ENCODE measurements at places on chromosomes 16 and 17. TPM values are rescaled to one million over a fixed set of nuclear protein-coding genes. Genes with fewer than 3 reads are reported as not detected.

- DNase-seq: no peak
Observed at GRCh38 chr17:29699283-29699682, 76.6 kb upstream of the CORO6 start.

DNA sequence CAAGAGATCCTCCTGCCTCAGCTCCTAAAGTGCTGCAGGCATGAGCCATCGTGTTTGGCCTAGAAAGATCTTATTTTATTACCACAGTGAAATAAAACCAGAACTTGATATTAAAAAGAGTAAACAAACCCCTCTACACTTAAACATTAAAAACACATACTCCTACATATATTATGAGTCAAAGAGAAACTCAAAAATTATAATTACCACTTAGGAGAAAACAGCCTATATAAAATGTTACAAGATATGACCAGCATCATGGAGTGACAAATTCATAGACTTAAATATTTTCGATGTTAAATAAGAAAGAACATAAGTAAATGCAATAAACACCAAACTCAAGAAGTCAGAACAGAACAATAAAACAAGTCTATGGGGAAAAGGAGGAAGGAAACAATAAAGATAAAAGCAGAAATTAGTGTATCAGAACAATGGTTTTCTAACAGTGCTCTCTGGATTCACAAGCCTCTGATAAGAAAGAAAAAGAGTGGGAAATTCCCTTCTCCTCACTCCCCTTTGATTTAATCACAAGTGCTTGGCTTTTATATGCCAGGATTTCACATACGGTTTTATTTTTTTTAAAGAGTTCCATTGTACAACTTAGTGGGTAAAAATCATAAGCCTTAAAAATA is 23.0 kb downstream of the SKAP1 start:
- DNase-seq: no peak

- DNase-seq: no peak
Observed at GRCh38 chr17:50203604-50204345, 2.3 kb upstream of the COL1A1 start.

DNA sequence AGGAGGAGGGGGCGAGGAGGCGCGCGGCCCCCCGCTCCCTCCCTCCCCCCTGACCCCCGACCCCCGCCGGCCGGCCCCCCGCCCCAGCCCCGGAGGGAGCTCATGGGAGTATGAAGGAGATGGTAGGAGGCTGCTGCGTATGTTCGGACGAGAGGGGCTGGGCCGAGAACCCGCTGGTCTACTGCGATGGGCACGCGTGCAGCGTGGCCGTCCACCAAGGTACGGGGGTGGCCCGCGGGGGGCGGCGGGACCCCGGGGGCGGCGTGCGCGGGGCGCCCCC is 390 bp downstream of the MLLT6 start:
- DNase-seq: peak; percentile 81

GRCh38 chr17:33012522-33013033 is 20.9 kb downstream of the SPACA3 start:
- peak; percentile 35 for DNase-seq

DNA sequence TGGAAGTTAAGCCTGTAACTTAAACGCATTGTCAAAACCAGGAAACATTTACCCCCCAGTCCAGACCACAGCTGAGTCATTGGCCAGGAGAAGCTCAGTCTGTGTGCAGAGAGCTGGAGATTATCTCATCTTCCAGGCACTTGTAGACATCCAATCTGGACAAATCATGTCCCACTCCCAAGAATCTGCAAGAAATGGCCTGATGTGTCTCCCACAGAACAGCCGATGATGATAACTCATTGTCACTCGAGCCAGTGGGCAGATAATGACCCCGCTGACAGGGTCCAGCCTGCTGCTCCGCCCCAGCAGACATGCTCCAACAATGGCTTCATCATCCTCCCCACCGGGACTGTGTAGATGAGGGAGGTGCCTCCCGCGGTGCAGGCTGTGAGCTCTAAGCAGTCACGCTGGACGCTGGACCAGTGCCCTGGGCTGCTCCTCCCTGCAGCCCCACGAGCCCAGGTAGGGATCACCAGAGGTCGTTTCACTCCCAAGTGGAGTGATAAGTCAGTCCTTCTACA is 322.5 kb downstream of the C16orf95 start:
- DNase-seq: peak; percentile 53

DNA sequence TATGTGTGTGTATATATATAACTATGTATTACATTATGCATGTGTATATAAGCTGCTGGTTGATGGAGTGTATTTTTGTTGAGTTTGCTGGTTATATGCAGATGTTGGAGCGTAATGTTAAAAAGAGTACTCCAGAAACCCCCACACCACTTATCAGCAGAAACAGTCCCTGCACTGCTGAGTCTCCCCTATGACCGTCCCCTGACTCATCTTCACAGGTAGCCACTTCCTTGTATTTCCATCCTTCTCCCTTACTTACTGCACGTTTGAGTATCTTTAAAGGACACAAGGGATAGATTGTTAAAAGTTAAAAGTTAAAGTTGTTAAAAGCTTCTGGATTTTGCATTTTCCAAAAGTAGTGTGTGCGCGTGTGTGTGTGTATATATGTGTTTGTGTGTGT is 853.9 kb upstream of the EEF2KMT start:
- no peak for DNase-seq

DNA sequence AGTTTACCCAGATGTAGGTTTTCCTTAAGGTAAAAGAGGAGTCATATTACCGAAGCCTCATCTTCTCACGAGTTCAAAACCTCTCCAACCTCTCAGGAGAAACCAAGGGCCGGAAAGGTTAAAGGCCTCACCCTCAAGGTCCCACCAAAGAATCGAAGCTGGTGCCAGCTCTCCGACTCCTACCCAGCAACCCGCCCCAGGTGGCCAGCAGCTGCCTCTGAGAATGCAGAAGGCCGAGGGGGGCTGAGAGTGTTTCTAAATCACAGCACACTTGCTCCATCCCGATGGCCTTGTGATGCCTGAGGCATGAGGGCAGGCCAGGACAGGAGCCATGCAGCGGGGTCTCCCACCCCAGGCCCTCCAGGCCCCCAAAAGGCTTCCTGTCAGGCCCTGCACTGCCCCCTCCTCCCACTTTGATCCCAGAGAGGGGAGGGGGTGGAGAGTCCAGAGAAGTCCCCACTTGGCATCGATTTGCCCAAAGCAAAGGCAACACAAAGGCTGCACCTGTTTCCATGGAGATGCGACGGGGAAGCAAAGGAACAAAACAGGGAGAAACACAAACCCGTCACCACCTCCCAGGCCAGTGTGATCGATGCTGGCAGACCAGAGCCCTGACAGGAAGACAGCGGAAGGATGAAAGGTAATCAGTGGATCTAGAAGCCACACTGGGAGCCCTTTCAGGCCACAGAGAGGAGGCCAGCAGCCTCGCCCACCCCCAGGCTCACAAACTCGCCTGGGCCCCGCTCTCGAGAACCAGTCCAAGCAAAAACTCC is 39.0 kb downstream of the CUEDC1 start:
- no peak for DNase-seq

- DNase-seq: no peak
Observed at GRCh38 chr17:15971098-15971678, 26.3 kb downstream of the ADORA2B start.

- peak; percentile 11 for DNase-seq
Observed at GRCh38 chr16:49345829-49346228, 27.8 kb upstream of the C16orf78 start.

DNA sequence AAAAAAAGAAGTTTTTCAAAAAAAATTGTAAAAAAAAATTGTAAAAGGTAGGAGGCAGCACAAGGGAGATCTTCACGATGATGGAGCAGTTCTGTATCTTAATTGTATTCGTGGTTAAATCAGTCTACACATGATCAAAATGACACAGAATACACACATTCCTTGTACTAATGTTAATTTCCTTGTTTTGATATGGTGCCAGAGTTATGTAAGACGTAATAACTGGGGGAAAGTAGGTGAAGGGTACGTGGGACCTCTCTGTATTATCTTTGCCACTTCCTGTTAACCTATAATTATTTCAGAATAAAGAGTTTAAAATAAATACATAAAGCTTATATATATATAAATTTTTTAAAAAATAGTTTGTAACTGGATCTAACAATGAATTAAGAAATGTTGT is 36.8 kb downstream of the HELZ start:
- no peak for DNase-seq

Gene PPM1D
- total RNA-seq: 19.0 TPM

Gene OMG
- total RNA-seq: not detected

Gene CDH13
- not detected for total RNA-seq

Gene IRF8
- 0.65 TPM for total RNA-seq

Gene UTP4
- 145 TPM for total RNA-seq

Gene SLFN14
- 3.2 TPM for total RNA-seq

All from K562 (cell line).